ENCODE measurements at places on chromosomes 2 and 18.

DNA sequence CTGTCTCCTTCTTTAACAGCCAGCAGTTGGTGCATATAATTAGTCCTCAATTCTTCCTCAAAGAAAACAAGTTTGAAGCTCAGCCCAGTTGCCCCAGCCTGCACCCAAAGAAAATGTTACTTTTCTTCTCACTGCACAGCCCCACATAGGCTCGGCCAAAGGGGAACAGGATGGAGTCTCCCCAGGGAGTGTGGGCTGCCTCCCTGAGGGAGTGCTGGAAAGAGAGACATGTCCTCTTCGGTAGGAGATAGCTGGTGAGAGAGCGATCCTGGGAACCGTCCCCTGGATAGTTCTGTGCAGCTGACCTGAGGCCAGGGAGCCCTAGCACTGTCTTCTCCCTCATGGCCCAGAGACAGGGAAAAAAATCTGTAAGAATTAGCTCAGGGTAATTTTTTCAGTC lies 37.9 kb upstream of the CD207 start:
- DNase-seq, result no peak

DNA sequence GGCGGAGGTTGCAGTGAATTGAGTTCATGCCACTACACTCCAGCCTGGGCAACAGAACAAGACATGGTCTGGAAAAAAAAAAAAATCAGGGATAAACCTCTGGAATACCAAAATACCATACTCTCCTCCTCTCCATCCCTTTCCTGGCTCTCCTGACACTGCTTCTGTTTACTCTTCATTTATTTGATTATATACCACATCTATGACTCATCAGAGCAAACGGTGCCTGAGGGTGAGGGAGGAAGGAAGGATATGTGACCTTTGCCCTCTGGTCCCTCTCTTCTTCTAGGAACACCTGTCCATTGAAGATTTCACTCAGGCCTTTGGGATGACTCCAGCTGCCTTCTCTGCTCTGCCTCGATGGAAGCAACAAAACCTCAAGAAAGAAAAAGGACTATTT lies 30.0 kb downstream of the VIL1 start:
- DNase-seq, result no peak

DNA sequence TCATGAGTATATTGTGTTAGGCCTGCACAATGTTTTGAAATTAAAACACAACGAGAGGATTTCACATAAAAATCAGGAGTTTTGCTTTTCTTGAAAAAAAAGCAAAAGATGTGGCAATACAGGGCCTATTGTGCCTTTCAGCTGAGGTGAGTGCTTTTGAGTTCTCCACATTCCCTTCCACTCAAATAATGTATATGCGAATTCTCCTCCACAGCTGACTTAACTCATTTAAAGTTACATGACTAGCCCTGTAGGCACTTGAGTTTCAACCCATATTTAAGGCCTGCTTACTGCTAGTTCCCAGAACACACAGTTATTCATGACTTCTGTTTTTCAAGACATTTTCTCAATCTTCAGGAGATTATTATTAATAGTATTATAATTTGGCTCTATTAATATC lies 353.1 kb downstream of the NUP35 start:
- DNase-seq, result no peak

- no peak for DNase-seq
Measured at GRCh38 chr2:128380061-128380889, 61.6 kb upstream of the HS6ST1 start.

DNA sequence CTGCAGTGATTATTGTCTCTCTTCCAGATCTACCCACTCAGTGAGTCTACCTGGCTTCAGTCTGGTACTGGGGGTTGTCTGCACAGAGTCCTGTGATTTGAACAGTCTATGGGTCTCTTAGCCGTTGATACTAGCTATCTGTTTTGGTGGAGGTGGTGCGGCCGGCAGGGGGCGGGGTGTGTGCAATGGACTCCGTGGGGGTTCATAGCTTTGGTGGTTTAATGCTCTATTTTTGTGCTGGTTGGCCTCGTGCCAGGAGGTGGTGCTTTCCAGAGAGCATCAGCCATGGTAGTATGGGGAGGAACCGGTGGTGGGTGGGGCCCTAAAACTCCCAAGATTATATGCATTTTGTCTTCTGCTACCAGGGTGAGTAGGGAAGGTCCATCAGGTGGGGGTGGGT lies 1120.1 kb upstream of the FAM98A start:
- no peak for DNase-seq

Measured in AG08396 (cell line).